ENCODE measurements at places on chromosomes 5 and 9.

GRCh38 chr5:1971944-1972343 lies 89.2 kb upstream of the IRX4 start:
- DNase-seq = no peak

DNA sequence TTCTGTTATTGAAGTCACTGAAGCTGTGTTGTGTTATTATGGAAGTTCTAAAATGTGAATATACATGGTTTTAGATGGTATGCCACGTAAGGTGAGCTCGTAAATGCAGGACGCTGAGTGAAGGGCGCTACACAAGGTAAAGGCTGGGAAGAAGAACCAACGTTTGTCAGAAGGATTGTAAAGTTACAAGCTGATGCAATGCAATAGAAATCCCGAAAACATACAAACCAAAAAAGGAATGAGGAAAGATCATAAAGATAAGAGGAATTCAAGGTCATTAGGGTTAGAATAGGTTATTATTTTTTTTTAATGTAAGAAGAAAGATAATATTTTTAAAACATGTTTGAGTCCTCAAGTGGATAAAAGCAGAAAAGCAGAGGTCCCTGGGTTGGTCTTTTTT lies 538.6 kb downstream of the CDH12 start:
- no peak for DNase-seq

DNA sequence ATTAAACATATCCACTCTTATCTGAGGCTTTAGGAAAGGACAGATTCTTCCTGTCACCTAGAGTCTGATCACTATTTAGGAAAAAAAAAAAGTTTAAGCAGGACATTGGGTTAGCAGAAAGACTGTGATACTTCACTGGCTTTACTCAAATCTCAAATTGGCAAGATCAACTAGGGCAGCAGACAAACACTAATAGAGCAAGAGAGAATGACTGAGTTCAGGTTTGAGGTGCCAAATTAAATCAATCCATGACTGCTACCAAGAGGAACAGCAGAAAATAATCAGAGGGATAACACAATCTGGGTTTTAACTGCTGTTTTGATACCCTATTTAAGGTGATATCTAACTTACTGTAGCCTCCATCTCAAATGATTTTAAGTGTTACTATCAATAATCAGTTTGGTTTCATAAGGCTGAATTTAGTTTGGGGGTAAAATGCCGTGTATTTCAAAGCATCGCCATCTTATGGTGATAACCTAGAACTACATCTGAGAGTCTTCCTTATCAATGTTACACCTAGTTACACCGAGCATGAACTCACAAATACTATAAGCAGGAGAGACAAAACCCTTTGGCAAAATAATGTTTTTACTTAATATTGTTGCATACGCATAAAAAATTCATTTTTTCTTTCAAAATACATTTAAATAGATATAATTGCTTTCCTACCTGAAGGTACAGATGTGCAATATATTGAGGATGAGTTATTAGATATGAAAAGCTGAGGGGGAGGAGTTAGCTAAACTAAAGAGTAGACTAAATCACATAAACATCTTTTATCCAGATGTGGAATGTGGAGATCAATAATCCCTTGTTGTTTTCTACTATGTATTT lies 286.4 kb upstream of the CDH12 start:
- no peak for DNase-seq

- DNase-seq = no peak
Observed at GRCh38 chr5:136207631-136208030, 14.7 kb upstream of the SMIM32 start.

GRCh38 chr5:82512025-82512424 lies 233.9 kb upstream of the RPS23 start:
- DNase-seq = no peak

- DNase-seq = no peak
Observed at GRCh38 chr5:176855598-176855997, 43.5 kb downstream of the HK3 start.

GRCh38 chr5:132746954-132747615 lies at the start of gene CCNI2:
Gene CCNI2 (plus strand): TSS chr5:132747426. CDS start chr5:132747496, 70 bp downstream.
- no peak for DNase-seq

DNA sequence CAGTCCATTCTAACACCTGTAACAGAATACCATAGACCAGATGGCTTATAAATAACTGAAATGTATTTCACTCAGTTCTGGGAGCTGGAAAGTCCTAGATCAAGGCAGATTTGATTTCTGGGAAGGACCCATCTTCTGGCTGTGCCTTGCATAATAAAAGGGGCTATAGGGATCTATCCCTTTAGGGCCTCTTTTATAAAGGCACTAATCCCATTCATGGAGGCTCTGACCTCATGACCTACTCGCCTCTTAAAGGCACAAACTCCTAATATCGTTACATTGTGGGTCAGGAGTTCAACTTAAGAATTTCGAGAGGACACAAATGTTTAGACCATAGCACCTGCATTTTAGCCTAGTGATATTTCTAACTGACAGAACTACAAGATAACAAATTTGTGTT lies 619.0 kb downstream of the CDH18 start:
- DNase-seq = no peak

DNA sequence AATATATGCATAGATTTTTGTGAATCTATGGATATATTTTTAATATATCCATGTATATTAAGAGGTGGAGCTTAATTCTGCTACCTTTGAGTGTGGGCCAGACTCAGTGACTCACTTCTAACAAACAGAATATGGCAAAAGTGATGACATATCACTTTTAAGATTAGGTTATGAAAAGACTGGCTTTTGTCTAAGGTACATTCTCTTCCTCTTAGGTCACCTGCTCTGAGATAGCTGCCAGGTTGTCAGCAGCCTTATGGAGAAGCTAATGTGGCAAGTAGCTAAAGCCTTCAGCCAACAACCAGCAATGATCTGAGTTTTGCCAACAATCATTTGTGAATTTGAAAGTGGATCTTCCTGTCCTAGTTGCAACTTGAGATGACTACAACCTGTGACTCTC lies 83.8 kb downstream of the ANKRD31 start:
- DNase-seq = no peak

DNA sequence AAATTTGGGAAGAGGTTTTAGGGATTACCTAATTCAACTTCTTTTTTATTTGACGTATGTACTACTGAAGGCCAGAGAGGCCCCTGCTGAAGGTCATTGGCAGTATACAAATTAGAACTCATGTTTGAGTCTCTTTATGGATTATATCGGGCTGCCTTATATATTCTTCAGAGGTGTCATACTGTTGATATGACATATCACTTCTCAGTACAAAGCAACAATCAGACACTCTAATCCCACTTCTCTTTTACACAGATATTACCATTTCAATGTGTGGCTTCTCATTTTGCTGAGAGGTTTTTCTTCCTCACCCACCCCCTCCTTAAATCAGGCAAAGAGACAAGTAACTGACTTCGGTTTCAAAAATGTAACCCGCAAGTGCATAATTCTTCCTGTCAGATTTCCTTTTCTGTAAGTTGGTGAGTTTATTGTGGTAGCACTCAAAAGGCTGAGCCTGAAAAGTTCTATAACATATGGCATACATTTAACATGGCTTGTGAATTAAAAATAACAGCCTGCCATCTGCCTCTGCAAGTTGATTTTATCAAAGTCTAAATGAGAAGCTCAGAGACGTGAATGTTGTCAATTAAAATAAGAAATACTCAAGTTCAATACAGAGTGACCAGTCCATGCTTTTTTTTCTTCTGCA lies 163.6 kb upstream of the RORB start:
- no peak for DNase-seq

GRCh38 chr9:35826071-35826701 lies 2.3 kb downstream of the FAM221B start:
- no peak for DNase-seq

GRCh38 chr5:80782626-80783025 lies 127.8 kb upstream of the DHFR start:
- DNase-seq = no peak

GRCh38 chr9:117074784-117075520 lies 339.9 kb downstream of the ASTN2 start:
- no peak for DNase-seq

DNA sequence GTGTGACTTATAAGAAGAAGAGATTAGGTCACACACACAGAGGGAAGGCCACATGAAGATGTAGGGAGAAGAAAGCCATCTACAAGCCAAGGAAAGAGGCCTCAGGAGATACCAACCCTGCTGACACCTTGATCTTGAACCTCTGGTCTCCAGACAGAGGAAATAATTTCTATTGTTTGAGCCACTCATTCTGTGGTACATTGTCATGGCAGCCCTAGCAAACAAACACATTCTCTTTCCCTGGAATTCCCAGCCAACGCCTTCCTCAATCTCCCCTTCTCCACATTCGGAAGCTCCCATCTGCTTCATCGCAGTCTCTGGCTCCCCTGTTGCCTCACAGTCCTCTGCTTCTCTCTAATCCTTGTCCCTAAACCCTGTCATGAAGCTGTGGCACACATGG lies 16.7 kb downstream of the PTGS1 start:
- no peak for DNase-seq

- no peak for DNase-seq
Observed at GRCh38 chr5:168578538-168579487, at the start of gene PANK3. Gene PANK3 (minus strand): TSS chr5:168579368. CDS start chr5:168579283, 85 bp downstream.

- DNase-seq = no peak
Observed at GRCh38 chr5:21154526-21154925, 1166.5 kb upstream of the CDH18 start.

DNA sequence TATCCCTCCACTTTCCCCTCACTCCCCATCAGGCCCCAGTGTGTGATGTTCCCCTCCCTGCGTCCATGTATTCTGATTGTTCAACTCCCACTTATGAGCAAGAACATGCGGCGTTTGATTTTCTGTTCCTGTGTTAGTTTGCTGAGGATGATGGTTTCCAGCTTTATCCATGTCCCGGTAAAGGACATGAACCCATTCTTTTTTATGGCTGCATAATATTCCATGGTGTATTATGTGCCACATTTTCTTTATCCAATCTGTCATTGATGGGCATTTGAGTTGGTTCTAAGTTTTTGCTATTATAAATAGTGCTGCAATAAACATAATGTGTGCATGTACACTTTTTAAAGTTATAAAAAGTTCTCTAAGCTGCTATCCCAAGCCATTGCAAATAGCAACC lies 75.6 kb downstream of the ERBIN start:
- no peak for DNase-seq

- DNase-seq = no peak
Observed at GRCh38 chr9:127562841-127563401, 49.2 kb upstream of the STXBP1 start.

DNA sequence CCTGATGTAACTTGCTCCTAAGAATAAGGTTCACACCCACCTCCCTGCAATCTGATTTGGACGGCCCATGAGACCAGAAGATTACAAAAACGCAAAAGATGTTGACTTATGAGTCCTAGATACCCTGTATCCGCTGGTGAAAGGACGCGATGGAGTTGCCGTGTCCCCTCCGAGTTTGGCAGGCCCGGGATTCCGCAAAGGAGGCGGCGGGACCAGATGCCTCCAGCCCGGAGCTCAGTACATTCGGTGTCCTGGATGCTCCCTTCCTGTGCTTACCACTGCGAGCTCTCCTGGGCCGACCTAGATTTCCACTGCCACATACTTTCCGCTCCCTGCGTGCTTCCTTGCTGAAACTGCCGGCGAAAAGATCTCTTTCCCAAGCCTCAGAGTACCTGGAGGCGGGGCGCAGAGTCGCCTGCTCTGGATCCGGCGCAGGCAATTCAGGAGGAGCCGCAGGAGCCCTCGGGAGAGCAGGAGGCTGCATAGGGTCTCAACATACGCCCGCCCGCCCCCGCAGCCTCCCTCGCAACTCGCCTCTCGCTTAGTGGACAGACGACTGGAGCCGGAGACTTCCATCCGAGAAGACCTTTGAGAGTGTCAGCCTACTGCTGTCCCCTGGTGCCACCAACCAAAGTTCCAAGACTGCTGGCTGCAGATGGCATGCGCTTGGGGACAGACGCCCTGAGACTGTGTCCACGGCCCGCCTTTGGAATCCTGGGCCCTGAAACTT lies 39.8 kb downstream of the ANXA2R start:
- no peak for DNase-seq

GRCh38 chr5:17314907-17315471 lies 97.6 kb downstream of the BASP1 start:
- DNase-seq = no peak

DNA sequence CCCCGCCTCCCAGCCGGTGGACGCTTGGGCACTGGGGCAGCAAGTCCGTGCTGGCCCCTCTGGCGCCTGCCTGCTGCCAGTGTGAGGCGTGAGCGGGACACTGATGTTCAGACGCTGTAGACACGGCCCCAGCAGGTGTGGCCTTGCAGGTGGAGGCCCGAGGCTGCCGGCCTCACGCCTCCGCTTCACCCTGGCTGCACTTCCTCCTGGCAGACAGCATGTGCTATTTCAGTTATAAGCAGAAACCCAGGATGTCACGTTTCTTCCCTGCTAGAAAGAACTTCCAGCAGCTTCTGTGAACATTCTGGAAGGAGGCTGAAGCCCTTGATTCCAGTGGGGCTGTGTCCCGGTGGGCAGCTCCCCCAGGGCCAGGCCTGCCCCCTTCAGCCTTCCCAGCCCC lies 114.8 kb upstream of the FCN2 start:
- no peak for DNase-seq

GRCh38 chr9:124180557-124180956 lies 77.2 kb upstream of the NEK6 start:
- no peak for DNase-seq

GRCh38 chr5:154190595-154191304 lies at the start of gene GALNT10:
Gene GALNT10 (plus strand): TSS chr5:154190733. CDS start chr5:154190867, 134 bp downstream.
- no peak for DNase-seq

DNA sequence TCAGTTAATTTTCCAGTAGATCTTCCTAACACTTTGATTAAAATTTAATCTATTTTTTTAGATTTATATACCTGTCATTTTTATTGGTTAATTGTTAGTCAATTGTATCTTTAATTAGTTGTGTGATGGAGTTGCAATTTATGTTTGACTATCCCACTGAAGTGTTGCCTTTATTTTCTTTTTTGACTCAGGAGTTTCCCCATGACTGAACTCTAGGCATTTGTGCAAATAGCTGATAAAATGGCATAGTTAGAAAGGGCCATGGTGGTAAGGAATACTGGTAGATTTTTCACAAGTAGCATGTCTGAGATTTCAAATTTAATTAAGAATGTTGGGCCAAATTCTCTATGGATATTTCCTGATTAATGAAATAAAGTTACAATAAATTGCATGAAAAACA lies 273.1 kb upstream of the DAB2 start:
- no peak for DNase-seq

DNA sequence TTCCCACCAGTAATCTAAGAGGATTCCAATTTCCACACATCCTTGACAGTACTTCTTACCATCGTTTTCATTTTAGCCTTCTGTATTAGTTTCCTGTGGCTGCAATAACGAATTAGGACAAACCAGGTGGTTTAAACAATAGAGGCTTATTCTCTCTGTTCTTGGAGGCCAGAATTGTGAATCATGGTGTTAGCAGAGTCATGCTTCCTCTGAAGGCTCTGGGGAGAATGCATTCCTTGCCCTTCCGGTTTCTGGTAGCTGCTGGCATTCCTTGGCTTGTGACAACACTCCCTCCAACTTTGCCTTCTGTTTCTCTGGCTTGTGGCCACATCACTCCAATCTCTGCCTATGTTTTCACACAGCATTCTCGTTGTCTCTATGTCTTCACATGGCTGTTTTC lies 23.5 kb downstream of the RIGI start:
- no peak for DNase-seq

GRCh38 chr9:107351382-107352045 lies 68.4 kb downstream of the RAD23B start:
- DNase-seq = no peak

- DNase-seq = no peak
Observed at GRCh38 chr5:31268686-31269085, 75.2 kb downstream of the CDH6 start.

Data from activated CD8-positive, alpha-beta memory T cell treated with anti-CD3 and anti-CD28 coated beads for 48 hours (primary cell).